ENCODE measurements at places on chromosomes 6 and 20.

DNA sequence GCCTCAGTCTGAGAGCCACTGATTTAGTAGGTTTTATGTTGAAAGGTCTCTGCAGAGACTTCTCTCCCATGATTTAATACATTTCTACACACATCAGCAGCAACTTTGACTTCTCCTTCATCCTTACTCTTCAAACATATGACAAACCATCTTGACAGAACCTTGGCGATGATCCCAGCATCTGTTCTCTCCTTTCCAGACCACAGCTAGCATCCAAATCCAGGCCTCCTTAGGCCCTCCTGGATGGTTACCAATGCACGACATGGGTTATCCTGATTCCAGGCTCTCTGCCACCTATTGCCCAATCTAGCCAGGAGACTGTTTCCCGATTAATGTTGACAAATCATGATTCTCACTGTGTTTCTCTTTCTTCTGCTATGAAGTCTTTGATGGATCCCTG is 16.8 kb downstream of the LAMA4 start:
- DNase-seq = no peak

- no peak for DNase-seq
These were observed 679.5 kb upstream of the NRSN1 start for GRCh38 chr6:23446469-23446967.

- DNase-seq = no peak
These were observed 1.4 kb downstream of the AKIRIN2 start for GRCh38 chr6:87700397-87701343.

DNA sequence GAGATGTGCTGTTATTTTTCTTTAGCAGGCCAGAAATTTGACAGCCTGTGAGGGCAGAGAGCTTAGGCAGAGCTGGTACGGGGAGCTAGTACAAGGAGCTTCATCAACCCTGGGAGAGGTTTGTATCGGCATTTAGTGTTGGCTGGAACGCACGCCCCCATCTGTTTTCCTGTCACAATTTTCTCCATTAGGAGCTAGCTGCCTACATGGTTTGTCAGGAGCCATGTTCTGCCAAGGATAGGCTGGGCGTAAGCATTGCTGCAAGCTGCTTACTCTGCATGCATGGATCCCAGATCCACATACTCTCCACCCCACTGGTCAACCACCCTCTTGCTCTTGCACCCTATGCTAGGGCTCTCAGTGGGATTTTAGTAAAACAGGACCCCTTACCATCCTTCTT is 449.0 kb upstream of the CHD6 start:
- no peak for DNase-seq

- DNase-seq = no peak
These were observed 47.9 kb upstream of the RNF8 start for GRCh38 chr6:37305841-37306425.

DNA sequence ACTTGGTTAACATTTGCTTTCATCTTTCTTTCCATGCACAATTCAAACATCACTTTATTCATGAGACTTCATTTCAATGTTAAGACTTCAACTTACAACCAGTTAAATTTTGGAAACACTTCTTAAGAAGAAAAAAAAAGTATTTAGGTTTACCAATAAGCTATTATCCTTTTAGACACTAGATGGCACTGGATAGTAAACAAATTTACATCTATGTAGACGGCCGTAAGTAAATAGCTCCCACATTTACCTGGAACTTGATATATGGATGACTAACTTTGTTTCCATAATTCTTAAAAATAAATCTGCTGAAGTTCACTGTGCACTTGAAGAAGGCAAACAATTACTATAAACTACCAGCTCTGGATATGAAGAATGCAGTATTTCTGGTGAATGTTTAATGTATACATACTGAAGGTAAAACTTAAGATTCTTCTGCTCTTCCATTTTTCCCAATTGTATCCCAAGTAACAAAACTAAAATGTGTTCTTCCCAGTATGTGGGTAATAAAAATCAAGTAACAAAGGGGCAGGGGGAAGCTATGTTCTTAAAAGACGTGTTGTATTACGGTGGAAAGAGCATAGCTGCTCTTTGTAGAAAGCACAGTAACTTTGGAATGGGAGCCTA is 130.6 kb upstream of the C6orf118 start:
- no peak for DNase-seq

Data from activated gamma-delta T cell treated with Interleukin-2 at 50 U/mL for 16 hours (primary cell).